ENCODE measurements at places on chromosomes 12 and 14. TPM values are rescaled to one million over a fixed set of nuclear protein-coding genes. Genes with fewer than 3 reads are reported as not detected.

GRCh38 chr14:80940146-80940545 is 1.4 kb downstream of the CEP128 start:
- DNase-seq, result no peak

DNA sequence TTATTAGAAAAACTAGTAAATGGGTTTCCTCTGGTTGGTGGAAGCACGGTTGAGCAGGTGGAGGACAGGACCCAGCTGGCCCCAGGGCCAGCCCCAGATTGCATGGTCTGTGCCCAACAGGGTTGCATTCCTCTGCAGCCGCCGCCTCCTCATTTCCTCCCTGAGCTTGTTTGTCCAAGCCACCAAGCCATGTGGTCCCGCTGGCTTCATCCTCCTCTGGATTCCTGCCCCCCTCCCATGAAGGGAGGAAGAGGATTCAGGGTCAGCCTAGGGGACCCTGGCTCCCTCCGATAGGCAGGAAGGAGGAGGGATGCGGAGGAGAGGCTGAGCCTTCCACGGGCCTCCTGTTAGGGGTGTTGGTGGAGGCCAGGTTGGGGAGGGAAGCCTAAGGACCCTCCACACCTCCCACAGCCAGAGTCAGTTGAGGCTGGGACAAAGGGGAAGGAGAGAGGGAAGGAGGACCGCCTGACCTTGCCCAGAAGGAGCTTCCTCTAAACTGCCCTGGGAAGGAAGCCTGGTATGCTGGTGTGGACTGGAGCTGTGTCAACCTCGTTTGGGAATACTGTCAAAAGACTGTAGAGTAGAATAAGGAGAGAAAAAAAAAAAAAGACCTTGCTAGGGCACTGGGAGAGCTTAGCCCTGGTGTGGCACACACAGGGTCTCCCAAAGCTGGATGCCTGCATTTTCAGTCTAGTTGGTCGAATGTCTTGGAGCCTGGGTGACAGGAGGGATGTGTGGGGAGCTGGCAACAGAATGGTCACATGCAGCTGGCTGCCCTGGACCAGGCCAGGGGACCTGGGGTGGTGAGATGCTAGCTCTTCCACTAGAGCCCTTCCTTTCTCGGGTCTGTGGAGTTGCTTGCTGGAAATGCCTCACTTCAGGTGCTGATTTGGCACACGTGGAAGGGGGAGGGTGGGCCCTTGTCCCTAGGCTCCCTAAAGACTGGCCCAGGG is 42.4 kb downstream of the PLEKHG3 start:
- no peak for DNase-seq

GRCh38 chr12:131591136-131591535 is 119.8 kb upstream of the SFSWAP start:
- DNase-seq, result no peak

KRT83 gene
- not detected for total RNA-seq

GRCh38 chr12:111122458-111122878 is 202.1 kb upstream of the MYL2 start:
- peak; percentile 14 for DNase-seq
